Left colon (tissue), 2 donors: ENCODE measurements at places on chromosomes 16 and 17. TPM values are rescaled to one million over a fixed set of nuclear protein-coding genes. Genes with fewer than 3 reads are reported as not detected.

- no peak for DNase-seq
Observed at GRCh38 chr16:87410968-87411367, 18.8 kb downstream of the MAP1LC3B start.

- DNase-seq: no peak
Observed at GRCh38 chr17:74777901-74778515, 1.9 kb upstream of the NAT9 start.

GRCh38 chr16:87895641-87896141 is 26.4 kb upstream of the SLC7A5 start:
- DNase-seq: peak; percentile 14

DNA sequence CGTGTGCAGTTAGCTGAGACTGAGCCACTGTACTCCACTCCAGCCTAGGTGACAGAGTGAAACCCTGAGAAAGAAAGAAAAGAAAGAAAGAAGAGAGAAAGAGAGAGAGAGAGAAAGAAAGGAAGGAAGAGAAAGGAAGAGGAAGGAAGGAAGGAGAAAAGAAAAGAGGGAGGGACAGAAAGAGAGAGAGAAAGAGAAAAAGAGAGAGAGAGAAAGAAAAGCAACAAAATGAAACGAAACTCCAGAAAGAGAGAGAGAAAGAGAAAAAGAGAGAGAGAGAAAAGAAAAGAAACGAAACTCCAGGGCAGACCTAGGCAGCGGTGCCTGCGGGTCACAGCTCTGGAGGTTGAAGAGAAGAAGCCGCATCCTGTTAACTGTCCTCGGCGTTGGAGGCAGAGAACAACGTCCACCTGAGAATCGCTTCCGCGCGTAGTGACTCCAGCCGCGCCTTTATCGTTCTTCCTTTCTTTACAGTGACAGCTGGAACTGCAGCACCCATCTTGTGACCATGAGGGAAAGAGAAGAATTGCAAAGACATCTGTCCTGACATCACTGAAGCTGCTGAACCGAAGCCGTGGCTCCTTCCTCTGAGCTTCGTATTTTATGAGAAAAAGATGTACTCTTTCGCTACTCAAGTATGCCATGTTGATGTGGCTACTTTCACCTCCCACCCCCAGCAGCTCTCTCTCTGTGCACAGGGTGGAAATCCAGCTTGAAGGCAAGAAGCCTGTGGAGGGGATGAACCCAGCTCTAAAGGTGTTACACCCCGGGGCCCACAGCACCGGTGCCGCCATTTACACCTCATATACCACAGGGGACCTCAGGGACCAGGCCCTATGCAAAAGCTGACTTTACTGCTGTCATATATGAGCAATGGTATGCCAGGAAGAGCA is 56.9 kb upstream of the DOC2B start:
- peak; percentile 14 for DNase-seq

DNA sequence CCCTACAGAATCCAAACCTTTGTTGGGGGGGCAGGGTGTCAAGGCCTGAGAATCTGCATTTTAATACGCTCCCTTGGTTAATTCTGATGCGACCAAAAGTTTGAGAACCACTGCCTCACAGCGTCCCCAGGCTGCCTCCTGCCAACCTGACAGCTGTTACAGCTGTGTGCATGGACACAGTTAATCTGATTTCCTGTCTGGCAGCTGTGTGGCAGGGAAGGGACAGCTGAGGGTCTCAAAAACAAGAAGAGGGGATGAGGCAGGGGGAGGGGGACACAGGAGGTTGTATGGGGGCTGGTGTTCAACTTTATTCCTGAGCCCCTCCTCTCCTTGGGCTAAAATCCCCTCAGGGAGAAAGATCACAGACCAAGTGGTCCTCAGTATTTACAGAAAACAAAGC is 17.5 kb downstream of the HDAC5 start:
- no peak for DNase-seq

DNA sequence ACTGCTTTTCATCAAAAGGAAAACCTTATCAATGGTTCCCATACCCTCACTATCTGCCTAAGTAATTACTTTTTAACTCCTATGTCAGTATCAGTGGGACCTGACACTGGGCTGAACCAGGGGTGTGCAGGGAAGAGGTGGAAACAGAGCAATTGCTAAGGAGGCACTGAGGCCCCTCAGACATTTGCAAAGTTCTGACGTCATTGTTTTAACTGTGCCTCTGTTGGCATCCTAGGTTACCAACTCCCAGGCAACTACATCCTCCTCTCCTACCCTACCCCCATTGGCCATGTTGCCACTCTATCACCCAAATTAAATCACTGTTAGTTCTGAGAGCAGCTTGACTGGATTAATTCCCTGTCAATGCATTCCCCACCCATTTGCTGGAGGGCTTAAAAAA is 8.0 kb upstream of the WWOX start:
- DNase-seq: no peak

- DNase-seq: no peak
Observed at GRCh38 chr17:17183744-17184143, 22.4 kb downstream of the PLD6 start.

- DNase-seq: no peak
Observed at GRCh38 chr17:2184993-2185931, 118.3 kb downstream of the SMG6 start.

ARL16 gene
- total RNA-seq: 14.3 TPM
